ENCODE measurements at places on chromosomes 12 and 14. TPM values are rescaled to one million over a fixed set of nuclear protein-coding genes. Genes with fewer than 3 reads are reported as not detected.

ADCY4 gene
- total RNA-seq = 8.1 TPM

DHRS2 gene
- total RNA-seq = 0.22 TPM

NOPCHAP1 gene
- 4.1 TPM for total RNA-seq

PTCSC3 gene
- not detected for total RNA-seq

LRFN5 gene
- total RNA-seq = 25.5 TPM

APOF gene
- total RNA-seq = not detected

RPS26 gene
- total RNA-seq = 174 TPM

KITLG gene
- 169 TPM for total RNA-seq

C12orf50 gene
- total RNA-seq = not detected

CCDC175 gene
- not detected for total RNA-seq

WDHD1 gene
- 13.5 TPM for total RNA-seq

TSPAN19 gene
- total RNA-seq = 0.25 TPM

AKAP5 gene
- total RNA-seq = 0.44 TPM

BMAL2 gene
- total RNA-seq = 111 TPM

ERP29 gene
- 65.2 TPM for total RNA-seq

TMCC3 gene
- 11.8 TPM for total RNA-seq

HHIPL1 gene
- total RNA-seq = 4.5 TPM

COA8 gene
- 18.0 TPM for total RNA-seq

KRT6C gene
- not detected for total RNA-seq

COX14 gene
- total RNA-seq = 32.4 TPM

PLBD1 gene
- total RNA-seq = 1.4 TPM

STXBP6 gene
- total RNA-seq = 7.1 TPM

SERPINA12 gene
- total RNA-seq = not detected

TROAP gene
- 19.1 TPM for total RNA-seq

ERG28 gene
- 10.0 TPM for total RNA-seq

TPPP2 gene
- not detected for total RNA-seq

HOXC4 gene
- not detected for total RNA-seq

TAMALIN gene
- 13.0 TPM for total RNA-seq

MYL2 gene
- total RNA-seq = not detected

ACIN1 gene
- total RNA-seq = 64.9 TPM

PLD4 gene
- total RNA-seq = under 0.01 TPM

CLEC4D gene
- not detected for total RNA-seq

CCDC177 gene
- total RNA-seq = under 0.01 TPM

NKX2-8 gene
- not detected for total RNA-seq

SRRM4 gene
- total RNA-seq = under 0.01 TPM

C1R gene
- 27.1 TPM for total RNA-seq

GALNT9 gene
- total RNA-seq = 1.2 TPM

TSHR gene
- not detected for total RNA-seq

ATP5MC2 gene
- total RNA-seq = 91.0 TPM

TAS2R43 gene
- total RNA-seq = 5.3 TPM

FOXN4 gene
- not detected for total RNA-seq

CPSF6 gene
- 20.4 TPM for total RNA-seq

ANKRD9 gene
- total RNA-seq = 31.7 TPM

ANHX gene
- not detected for total RNA-seq

OLR1 gene
- total RNA-seq = not detected

IQSEC3 gene
- total RNA-seq = 0.33 TPM

OR6C2 gene
- not detected for total RNA-seq

EEA1 gene
- total RNA-seq = 31.5 TPM
